ENCODE measurements at places on chromosomes 2 and 18.

DNA sequence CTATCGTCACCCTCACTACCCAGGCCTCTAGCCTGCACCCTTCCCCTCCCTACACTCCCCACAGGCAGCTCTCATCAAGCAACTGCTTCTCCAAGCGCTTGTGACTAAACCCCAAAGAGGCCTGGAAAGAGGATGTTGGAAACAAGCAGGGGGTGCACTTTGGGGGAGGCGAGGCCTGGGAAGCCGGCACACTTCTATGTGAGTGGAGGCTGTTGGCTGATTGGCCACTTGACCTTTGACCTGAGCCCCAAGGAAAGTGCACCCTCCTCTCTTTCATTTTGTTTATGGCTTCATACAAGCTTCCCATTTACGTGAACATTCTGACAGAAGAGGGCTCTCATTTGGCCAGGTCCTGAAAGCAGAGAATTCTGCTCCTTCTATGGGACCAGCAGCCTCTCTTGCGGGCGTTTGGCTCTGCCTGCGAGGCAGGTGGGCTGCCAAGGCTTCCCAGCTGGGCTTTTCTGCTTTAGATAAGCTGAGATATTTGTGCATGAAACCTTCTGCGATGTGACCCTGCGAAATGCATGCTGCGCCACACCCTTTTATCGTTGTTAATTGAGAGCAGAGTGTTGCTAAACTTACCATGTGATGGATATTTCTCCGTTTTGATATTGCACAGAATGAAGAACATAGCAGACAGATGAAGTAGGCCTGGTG lies 134.8 kb upstream of the NCK2 start:
- DNase-seq: no peak

DNA sequence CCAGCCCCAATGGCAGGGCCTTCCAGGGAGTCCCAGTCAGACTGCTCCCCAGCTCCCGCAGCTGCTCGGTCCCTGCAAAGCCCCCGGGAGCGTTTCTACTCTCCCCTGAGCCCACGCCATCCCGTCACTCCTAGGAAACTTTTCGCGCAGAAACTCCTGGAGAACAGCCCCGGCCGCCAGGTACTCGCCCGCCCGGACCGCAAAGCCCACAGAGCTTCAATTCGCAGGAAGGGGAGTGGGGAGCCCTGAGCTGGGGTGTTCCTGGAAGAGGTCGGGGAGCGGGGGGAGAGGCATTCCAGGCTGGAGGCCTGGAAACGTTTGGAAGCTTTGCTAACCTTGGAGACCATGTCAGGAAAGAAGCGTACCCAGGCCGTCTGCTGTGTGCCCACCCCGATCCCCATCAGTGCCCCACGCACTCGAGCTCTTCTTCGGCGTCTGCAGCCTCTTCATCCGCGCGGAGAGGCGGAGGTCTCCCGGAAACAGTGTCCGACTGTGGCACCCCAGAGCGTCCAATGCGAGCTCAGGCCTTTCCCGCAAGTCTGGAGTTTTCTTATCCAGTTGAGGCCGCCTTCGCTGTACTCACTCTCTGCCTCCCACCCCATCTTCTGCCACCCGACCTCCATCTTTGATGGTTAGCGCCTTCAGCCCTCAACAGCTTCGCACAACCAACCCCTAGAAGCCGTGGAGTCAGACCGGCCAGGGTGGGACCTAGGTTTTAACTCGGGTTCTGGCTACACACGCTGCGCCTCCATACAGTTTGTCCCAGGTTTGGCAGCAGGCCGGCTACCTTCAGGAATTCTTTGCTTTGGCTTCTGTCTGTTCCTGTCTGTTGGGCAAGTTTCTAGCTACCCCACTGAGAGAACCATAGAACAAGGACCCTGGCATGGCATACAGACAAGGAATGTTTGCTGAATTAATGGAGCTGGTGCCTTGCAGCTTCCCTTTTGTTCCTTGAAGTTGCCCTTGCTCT lies 3.7 kb downstream of the PCGF1 start:
- DNase-seq: no peak

DNA sequence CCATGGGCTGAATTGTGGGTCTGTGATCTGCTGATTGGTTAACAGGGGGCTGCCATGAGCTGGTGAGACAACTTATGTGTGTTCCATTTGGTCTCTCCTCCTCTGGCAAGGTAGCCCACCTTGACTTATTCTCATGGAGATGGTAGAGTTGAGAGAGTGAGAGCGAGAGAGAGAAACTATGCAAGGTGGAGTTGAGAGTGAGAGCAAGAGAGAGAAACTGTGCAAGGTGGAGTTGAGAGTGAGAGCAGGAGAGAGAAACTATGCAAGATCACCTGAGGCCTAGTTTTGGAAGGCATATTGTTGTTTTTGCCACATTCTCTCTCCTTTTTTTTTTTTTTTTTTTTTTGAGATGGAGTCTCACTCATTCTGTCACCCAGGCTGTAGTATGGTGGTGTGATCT lies 155.7 kb downstream of the UBR3 start:
- DNase-seq: no peak

GRCh38 chr2:200455958-200456421 lies 53.9 kb downstream of the KCTD18 start:
- DNase-seq: no peak

GRCh38 chr2:39140322-39140847 lies 19.5 kb upstream of the SOS1 start:
- no peak for DNase-seq

DNA sequence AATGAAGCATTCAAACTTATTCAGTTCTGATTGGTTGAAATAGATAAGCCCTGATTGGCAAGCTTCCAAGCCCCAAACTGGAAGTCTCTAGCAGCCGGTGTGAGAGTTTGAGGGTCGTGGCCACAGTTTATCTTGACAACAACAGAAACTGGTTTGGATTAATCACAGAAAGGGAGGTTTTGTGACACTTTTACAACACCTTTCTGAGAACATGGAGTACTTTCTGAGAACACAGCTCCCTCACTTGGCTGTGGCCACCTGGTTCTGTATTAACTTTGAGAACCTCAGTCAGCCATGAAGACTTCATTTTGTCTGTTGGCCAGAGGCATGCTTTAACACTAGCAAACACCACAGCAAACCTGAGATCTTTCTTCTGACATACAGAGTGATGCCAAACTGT lies 280.7 kb upstream of the VWC2L start:
- no peak for DNase-seq

DNA sequence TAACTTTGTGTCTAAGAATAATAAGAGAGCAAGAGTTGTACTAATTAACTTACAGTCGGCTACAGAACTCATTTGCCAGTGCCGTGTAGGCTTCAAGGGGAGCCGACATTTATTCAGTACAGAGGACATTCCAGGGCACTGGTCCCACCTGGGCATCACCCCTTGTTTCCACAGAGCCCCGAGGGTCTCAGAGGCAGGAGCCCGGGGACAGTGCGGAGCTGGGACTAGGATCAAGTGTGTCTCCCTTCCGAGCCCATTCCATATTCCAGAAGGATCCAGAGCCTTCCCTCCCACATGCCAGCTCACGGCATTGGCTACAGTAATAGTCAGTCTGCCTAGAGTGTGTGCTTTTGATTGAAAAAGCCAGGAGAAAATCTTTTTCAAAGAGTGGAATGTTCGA lies 71.5 kb upstream of the CTDP1 start:
- no peak for DNase-seq
